ENCODE measurements at places on chromosomes 16 and 17.

DNA sequence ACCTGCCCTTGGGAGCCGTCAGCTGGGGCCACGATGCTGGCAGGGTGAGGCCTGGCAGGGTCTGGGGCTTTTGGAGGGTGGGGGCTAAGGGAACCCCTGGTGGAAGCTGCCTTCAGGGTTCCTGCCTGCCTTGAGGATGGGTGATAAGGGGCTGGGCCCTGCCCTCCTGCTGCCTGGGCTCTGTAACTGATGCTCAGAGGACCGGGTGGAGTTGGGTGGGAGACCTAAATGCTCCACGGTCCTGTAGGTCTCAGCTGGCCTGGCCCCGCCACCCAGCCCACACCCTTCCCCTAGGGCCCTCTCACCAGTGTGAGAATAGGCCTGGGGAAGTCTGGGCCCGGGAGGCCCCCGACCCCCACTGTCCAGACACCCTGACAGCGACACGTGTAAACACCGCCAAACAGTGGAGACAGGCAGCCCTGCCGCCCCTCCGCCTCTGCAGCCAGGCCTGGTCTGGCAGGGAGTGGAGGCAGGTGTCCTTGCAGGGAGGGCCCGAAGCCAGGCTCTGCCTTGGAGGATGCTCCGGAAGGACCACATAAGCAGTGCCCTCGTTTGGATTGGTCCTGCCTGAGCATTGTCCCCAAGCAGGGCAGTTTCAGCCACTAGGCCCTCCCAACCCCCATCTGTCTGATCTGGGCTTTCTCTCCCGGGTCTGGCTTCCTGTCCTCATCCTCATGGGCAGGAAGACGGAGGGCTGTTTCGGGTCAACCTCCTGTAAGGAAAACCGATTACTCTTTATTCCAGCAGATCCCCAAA, 6.5 kb upstream of the BAHCC1 start:
- DNase-seq = no peak

DNA sequence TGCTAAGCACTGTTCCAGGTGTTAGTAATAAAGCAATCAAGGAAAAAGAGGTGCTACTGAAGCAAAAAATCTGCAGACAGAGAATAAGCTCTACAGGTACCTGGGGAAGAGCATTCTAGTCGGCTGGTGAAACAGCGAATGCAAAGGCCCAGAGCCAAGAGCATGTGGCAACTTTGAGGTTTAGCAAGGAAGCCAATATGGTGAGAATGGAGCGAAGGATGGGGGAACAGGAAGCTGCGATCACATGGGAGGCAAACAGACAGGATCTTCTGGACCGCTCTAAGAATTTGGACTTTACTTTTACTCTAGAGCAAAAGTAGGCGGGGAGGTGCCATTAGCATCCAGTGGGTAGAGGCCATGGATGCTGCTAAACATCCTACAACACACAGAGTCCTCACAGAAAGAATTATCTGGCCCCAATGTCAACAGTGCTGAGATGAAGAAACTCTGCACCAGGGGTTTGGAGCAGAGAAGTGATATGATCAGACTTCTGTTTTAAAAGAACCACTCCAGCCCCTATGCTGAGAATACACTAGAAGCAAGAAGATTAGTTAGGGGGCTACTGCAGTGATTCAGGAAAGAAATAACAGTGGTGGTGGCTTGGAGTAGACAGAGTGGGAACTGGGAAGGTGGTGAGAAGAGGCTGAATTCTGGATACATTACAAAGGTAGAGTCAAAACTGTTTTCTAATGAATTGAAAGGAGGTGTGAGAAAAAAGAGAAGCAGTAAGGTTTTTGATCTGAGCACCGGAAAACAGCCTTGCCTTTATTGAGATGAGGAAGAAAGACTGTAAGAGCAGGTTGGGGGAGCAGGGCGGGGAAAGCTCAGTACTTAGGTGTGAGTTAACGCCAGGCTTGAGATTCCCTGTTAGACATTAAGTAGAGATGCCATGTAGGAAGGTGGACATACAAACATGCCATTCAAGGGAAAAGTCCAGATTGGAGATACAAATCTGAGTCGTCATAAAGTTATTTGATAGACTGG, 11.0 kb downstream of the EFTUD2 start:
- DNase-seq = no peak

DNA sequence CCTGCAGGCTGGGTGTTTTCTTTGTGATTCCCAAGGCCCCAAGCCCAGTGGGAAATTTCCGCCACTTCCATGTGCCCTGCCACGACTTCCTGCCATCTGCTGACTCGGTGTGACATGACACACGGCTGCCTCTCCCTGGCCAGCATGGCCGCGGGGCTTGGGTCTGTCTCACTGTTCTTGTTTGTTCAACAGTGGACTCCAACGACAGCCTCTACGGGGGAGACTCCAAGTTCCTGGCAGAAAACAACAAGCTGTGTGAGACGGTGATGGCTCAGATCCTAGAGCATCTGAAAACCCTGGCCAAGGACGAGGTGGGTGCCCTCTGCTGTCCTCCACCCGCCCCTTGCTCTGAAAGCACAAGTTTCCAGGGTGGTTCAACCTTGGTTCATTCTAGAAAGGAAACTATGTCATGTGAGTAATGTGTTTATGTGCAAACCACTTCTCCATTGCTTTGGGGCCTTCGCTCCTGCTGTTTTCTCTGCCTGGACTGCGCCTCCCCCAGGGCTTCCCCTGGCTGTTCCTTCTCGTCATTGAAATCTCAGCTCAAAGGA, 26.8 kb downstream of the KNOP1 start:
- no peak for DNase-seq

DNA sequence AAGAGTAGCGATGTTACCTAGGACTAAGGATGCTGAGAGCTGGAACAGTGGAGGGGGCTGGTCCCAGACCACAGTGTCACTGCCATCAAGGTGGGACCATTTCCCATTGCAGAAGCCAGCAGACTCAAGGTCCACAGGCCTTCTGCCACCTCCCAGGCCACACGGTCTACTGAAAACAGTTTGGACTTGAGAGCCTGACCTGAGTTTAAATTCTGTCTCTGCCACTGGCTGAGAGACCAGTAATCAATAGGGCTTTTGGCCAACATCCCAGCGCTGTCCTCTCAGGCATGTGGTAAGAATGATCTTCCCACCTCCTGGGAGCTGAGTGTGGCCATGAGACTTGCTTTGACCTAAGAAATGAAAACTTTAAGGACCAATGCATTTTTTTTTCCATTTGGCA, 331.4 kb upstream of the CDH5 start:
- no peak for DNase-seq

- no peak for DNase-seq
Measured at GRCh38 chr17:66518677-66519076, 216.3 kb downstream of the PRKCA start.

GRCh38 chr16:68005786-68006286, 6.6 kb upstream of the DPEP2 start:
- no peak for DNase-seq

- DNase-seq = no peak
Measured at GRCh38 chr16:87044032-87044382, 273.2 kb downstream of the C16orf95 start.

DNA sequence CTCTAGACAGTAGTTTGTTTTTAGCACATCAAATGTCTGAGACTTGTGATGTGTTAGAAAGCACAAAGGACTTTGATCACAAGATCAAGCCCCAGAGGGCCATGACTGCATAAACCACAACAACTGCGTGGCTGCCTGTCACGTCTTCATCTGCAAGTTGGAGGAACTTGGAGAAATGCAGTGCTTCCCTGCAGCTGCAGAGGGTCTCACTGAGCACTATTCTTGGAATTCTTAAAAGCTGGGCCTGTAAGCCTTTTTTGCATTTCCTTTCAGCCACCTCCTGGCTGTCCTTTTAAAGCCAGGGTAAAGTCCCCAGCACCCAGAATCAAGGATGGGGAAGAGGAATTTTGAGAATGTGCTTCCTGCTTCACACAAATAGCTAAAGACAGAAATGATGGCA, 431.3 kb downstream of the MAF start:
- no peak for DNase-seq

DNA sequence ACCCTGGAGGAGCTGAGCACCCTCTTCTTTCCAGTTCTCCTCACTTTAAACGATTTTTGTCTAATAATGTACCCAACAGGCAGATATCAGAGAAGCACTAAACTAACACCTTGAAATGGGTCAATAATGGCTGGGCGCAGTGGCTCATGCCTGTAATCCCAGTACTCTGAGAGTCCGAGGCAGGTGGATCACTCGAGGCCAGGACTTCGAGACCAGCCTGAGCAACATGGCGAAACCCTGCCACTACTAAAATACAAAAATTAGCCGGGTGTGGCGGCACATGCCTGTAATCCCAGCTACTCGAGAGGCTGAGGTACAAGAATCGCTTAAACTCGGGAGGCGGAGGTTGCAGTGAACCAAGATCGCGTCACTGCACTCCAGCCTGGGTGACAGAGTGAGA, 57.4 kb downstream of the ZFHX3 start:
- no peak for DNase-seq

GRCh38 chr17:81508639-81509206, 3.9 kb downstream of the ACTG1 start:
- no peak for DNase-seq

GRCh38 chr17:16477255-16477654, 14.7 kb downstream of the LRRC75A start:
- no peak for DNase-seq

GRCh38 chr17:51152766-51153209, 571 bp upstream of the NME1 start:
- no peak for DNase-seq

GRCh38 chr16:11586856-11587642, at the start of gene LITAF:
Gene LITAF, minus strand, starts transcription at chr16:11586919. Its CDS starts 30,189 bp downstream, at chr16:11556730.
- DNase-seq = peak; percentile 33

DNA sequence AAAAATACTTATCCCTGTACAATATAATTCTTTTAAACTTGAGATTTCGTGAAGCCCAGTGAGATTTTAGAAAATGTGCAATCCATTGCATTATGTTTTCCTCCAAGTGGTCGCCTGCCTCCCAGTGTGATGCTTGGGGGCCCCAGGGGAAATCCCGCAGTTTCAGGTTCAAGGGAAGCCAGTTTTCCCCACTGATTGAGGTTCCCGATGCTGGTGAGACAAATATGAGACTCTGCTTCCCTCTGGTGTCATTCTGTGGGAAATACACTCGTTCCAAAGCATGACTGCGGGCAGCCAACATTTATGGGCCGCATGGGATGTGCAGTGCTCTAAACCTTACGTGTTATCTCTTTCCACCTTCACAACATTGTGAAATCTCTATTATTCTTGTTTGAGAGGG, 200.8 kb downstream of the PRKCB start:
- no peak for DNase-seq

- DNase-seq = no peak
Measured at GRCh38 chr17:73855720-73856333, 211.6 kb upstream of the SDK2 start.

- DNase-seq = no peak
Measured at GRCh38 chr16:89472711-89473075, 17.7 kb downstream of the ANKRD11 start.

DNA sequence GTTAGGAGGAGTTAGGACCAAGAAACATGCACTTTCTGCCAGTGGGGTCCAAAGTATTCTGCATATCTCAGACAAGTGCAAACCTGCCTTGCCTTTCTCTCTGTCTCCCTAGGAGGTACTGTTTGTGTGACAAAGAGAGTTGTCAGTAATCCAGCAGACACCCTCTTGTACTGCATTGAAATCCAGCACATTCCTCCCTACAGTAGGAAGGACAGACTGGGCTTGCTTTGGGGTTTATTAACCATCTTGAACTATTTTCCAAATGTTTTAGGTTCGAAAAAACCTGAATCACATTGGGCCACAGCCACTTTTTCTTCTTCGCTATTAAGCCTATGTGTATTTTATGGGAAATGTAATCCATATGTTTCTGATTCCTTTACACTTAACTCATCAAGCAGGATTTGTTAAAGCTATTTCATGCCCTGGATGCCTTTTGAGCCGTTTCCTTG, 204.2 kb upstream of the KCNJ16 start:
- no peak for DNase-seq

DNA sequence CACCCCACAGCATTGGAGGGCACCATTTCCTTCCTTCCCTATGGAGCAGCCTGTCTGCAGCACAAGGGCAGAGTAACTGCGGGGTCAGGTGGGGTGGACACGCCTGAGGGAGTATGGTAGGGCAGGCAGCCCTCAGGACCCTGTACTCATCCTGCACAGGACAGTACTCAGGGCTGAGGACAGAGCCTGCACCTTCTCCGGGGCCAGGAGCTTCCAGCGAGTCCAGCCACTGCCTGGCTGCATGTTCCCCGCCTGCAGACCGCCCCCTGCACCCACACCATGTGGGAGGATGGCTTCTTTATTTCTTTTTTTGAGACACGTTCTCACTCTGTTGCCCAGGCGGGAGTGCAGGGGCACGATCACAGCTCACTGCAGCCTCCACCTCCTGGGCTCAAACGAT, 47.6 kb upstream of the CDC42EP4 start:
- no peak for DNase-seq

DNA sequence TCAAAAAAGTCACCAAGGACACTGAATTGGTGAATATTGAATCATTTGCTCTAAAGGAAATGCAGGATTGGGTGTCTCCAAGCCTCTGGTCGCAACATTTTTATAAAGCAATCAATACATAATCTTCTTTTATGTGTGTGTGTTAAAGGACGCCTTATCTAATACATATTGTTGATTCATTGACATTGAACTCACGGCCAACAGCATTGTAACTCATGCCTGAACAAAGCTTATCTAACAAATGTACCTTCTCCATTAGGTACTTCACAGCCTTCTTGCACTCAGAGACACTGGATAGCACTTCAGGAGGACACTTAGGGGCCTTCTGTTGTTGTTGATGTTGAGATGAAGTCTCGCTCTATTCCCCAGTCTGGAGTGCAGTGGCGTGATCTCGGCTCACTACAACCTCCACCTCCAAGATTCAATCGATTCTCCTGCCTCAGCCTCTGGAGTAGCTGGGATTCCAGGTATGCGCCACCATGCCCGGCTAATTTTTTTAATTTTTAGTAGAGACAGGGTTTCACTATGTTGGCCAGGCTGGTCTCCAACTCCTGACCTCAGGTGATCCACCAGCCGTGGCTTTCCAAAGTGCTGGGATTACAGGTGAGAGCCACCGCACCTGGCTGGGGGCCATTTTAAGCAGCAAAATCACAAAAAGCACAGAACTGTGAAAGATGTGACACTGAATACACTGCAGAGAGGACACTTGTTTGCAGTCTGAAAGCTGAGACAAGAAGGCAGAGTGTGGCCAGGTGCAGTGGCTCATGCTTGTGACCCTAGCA, 13.2 kb upstream of the PDXDC1 start:
- DNase-seq = no peak

- no peak for DNase-seq
Measured at GRCh38 chr16:10048850-10049249, 133.4 kb downstream of the GRIN2A start.

Data from stimulated activated CD8-positive, alpha-beta memory T cell treated with anti-CD3 and anti-CD28 coated beads, Interleukin-12 subunit alpha, Interleukin-12 subunit beta, amount 100 ng/mL, for 1 hour (primary cell).